ENCODE measurements at places on chromosomes 7 and 10.

DNA sequence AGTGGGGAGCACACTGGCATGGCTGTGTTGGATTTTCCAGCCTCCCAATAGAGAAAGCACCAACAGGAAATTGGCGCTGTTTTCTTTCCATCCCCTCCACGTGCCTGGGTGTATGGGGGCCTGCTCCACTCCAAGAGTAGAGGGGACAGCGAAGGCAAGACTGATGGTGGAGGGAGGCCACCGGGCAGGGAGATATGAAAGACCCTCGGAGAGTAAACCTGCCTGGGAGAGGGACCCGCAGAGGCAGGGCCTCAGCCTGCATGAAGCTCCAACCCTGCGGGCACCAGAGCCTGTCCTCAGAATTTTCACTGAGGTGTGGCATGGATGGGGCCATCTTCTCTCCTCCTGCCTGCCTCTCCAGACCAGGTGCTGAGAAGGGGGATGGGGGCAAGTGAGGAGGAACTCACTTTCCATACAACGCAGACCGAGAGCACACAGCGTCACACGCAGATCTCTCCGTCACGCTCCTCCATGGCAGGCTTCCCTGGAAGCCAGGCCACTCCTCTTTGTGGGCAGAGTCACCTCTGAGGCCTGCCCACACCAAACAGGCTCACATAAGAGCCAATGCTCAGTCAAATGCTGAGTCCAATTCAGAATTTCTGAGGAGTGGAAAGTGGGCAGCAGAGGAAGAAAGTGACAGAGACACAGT lies 18.8 kb downstream of the ANXA11 start:
- DNase-seq, result no peak

- DNase-seq, result no peak
Measured at GRCh38 chr10:105634281-105634680, 993.2 kb downstream of the SORCS3 start.

DNA sequence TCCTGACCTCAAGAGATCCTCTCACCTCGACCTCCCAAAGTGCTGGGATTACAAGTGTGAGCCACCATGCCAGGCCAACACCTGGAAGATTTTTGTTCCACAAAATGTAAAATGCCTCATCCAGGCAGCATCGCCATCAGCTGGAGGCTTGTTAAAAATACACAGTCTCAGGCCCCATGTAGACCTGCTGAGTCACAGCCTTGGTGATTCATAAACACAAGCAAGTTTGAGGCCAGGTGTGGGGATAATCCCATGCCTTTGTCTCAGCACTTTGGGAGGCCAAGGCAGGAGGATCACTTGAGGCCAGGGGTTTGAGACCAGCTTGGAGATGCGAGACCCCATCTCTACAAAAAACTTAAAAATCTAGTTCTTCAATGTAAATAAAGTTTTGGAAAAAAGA lies 49.1 kb upstream of the FOXK1 start:
- no peak for DNase-seq

GRCh38 chr10:31758495-31758894 lies 170.1 kb downstream of the ARHGAP12 start:
- no peak for DNase-seq

- no peak for DNase-seq
Measured at GRCh38 chr7:3033136-3033535, 10.5 kb downstream of the CARD11 start.

Measured in activated CD4-positive, alpha-beta T cell treated with anti-CD3 and anti-CD28 coated beads for 24 hours (primary cell).